Left cardiac atrium (tissue), 4 donors: ENCODE measurements at places on chromosomes 4 and X.

GRCh38 chr4:67101612-67102011 is 443.7 kb downstream of the CENPC start:
- DNase-seq: no peak

GRCh38 chr4:88817740-88818139 is 120.1 kb upstream of the NAP1L5 start:
- DNase-seq: no peak

DNA sequence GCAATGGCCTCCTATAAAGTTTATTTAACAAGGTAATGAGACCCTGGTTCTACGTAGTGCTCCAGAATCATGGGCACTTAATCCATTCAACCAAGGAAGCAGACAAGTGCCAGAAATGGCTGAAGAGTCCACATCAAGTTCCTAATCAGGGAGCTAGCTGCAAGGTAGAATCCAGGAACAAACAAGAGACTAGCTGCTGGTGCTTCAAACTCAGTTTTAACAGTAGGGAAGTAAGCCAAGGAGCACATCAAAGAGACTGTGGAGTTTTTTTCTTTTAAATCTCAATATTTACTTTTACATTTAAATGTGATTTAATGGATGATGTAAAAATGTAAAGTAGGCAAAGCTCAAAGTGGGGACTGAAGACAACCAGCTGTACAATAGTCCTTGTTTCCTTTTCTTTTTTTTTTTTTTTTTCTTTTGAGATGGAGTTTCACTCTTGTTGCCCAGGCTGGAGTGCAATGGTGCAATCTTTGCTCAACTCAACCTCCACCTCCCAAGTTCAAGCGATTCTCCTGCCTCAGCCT is 630.4 kb downstream of the CCSER1 start:
- no peak for DNase-seq

- DNase-seq: peak; percentile 19
These were observed 78.1 kb upstream of the ADGRA3 start for GRCh38 chr4:22593933-22594332.

DNA sequence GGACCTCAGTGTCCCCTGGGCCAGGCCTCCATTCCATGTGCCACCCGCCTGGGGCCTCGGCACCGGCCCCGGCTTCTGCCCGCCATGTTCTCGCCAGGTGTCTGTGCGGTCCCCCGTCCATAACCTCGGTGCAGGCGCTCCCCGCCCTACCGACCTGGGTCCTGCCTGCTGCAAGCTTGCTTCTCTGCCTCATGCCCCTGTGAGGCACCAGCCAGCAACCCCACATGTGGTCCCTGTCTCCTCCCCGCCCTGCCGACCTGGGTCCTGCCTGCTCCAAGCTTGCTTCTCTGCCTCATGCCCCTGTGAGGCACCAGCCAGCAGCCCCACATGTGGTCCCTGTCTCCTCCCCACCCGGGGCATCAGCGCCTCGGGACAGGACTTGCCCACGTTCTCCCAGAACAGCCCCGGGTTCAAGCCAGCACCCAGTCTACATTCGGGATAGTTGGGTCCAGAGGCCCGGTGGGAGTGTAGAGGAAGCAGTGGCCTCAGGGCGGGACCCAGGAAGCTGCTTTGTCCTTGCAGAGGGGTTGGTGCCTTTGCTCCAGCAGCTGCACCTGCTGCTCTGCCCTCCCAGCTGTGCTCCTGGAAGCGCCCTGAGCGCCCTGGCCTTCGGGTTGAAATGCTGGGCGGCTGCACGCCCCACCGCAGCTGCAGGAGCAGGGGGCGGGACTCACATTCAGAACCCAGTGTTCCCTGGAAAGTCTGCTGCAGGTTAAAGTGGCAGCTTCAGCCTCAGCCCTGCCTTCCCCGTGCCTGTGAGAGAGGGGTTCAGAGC is 20.1 kb upstream of the UVSSA start:
- peak; percentile 22 for DNase-seq

DNA sequence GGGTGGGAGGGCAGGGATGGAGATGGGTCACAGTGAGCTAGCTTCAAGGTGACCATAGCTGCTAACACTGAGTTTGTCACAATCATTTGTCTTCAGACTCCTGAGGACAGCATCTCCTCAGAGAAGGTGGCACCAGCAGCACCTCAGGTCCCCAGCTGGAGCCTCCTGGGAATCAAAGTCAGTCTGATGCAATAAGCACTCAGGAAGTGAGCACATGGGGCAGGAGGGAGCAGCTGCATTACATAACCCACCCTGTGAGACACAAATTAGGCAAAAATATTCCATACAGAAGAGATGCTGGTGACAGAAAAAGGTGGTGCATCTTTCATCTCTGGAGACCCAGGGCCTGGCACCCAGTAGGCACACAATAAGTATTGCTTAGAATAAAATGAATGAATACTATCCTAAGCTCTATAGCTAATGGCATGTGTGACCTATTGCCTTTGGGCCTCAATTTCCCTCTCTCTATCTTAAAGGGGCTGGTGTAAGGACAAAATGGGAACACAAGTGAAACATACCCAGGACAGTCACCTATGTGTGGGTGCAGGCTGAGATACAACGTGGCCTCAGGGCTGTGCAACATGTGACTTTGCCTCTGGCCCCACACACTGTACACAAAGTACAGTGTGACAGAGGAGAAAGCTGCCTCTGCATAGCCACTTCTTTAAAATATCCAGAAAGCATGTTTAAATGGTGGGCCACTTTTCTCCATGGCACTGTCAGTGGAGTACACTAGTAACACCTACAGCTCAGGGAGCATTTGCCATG is 37.1 kb downstream of the SLC39A8 start:
- DNase-seq: no peak

- no peak for DNase-seq
These were observed 6.2 kb upstream of the CXCL13 start for GRCh38 chr4:77599378-77599777.

DNA sequence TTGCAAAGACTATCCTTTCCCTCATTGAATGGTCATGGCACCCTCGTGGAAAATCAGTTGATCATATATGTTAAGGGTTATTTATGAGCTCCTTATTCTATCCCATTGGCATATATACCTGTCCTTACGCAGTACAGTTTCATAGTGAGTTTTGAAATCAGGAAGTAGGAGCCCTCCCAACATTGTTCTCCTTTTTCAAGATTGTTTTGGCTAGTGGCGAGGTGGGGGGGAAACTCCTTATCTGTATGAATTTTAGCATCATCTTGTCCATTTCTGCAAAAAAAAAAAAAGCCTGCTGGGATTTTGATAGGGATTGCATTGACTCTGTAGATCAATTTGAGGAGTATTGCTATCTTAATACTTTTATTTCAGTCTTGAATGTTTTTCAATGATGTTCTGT is 2.5 kb upstream of the USP9X start:
- DNase-seq: no peak

GRCh38 chr4:123783921-123784320 is 387.3 kb downstream of the SPRY1 start:
- DNase-seq: no peak

- no peak for DNase-seq
These were observed 54.4 kb upstream of the HGFAC start for GRCh38 chr4:3387154-3387942.

GRCh38 chr4:7519638-7520376 is 85.1 kb upstream of the PSAPL1 start:
- no peak for DNase-seq

DNA sequence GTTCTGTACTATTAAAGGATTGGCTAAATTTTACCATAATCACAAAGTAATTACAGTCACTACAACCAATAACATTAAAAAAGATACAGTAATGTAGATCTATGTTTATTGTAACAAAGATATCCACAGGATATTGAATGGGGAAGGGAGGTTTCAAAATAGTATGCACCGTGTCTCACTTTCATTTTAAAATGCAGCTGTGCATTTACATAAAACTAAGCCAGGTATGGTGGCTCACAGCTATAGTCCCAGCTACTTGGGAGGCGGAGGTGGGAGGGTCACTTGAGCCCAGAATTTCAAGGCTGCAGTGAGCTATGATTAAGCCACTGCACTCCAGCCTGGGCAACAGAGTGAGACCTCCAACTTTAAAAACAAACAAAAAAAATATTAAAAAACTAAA is 8.5 kb downstream of the SRP72 start:
- no peak for DNase-seq

DNA sequence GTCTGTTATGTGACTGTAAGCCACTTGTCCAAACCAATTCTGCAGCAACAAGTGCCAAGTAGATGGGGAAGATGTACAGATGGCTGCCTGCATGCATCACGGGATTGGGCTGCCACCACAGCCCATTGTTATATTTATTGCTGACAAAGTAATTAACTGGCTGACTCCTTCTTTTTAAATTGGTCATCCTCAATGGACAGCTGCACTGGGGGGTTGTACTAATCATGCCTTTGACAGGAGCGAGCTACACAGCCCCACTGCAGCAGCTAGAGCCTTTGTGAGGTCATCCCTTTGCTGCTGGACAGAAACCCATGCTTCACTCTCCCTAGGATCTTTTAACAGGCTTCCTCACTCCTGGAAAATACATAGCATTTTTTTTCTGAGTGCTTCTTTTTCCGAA is 146.7 kb upstream of the CXXC4 start:
- DNase-seq: no peak

GRCh38 chr4:1098311-1098925 is 14.9 kb downstream of the RNF212 start:
- DNase-seq: no peak

DNA sequence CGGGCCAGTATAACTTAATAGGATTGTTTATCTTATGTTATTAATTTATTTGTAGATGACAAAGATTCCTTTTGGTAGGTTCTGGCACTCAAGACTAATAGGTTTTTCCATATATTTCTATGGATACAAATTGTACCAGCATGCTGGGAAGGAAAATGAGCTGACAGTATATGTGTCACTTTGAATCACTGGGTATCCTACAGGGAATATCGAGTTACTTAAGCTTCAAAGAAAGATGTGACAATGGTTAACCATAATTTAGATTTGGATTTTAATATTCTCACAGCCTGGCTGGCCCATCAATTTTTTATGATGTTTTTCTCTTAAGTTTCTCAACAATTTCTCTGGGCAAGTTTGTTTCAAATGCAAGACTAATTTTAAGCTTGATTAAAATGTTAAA is 498.8 kb upstream of the FTHL17 start:
- DNase-seq: no peak

DNA sequence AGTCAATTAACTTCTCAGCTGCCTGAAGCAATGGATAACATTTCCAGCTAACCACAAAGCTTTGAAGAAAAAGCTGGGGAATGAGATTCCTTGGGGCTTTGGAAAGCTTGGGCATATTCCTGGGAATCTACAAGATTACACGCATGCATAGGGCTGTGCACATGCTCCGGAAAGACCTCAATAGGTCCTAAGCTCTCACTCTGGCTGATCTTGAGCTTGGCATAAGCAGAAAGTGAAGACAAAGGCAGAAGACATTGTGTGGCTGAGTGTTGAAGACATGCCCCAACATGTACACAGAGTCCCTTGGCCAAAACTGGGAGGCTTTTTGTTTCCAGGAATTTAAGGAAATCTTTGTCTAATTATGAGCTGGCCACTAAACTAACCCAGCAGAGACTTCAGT is 31.2 kb downstream of the ATG4A start:
- no peak for DNase-seq

GRCh38 chr4:5788144-5788543 is 77.1 kb downstream of the EVC start:
- no peak for DNase-seq

GRCh38 chr4:87732033-87732765 is 67.2 kb upstream of the IBSP start:
- no peak for DNase-seq

DNA sequence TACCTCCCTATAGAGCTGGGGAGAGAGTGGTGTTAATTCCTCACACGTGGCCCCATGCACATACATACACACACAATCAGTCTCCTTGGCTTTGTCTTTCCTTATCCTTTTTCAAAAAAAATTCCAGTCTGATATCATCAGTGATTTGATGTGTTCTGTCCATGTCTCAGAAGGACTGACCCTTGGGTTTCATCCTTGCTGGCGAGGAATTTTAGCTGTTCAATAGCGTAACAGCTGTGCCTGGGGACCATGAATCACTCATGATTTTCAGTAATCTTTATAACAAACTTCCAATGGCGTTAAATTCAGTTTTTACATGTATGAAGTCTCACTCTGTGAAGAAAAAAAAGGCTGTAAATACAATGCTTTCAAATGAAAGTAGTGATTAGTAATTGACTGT is 204.6 kb downstream of the RBMX2 start:
- no peak for DNase-seq

DNA sequence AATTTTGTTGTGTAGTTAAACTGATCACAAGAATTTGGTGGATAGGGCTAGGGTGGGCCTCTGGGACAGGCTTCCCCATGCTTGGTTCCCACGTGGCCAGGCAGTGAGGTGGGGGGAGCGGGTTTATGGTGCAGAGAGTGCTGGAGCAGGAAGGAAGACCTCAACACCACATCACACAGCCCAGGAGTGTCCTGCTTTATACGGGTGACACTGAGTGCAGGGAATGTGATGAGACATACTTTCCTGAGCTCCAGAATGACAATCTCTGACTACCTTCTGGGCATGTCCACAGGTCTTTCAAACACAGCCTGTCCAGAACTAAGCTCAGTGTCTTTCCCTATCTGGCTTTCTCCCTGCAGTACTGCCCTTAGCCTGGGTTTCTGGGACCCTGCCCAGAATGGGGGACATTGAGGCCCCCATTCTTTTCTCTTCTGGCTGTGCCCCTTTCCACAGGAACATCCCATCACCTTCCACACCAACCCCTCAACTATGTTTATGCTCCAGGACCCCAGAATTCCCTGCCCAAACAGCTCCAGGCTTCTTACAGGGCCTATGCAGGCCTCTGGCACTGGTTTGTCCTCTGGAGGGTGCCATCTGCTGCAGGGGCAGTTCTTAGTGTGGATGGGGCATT is 36.5 kb upstream of the RASL11B start:
- DNase-seq: no peak

DNA sequence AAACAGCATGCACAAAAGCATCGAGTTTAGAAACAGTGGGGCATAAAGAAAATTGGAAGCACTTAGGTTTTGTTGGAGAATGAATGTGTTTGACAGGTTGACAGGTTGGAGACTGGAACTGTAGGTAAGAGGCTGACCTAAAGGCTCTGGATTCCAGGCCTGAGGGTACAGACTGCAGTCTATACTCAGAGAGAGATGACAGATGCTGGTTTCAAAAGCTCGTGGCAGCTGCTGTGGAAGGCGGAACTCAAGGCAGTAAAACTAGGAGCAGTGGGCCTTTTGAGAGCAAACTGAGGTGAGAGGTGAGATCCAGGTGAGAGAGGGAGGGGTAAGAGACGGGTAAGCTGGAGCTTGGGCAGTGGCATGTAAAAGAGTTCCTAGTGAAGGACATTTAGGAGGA is 415.2 kb downstream of the TRIML1 start:
- DNase-seq: no peak
